ENCODE measurements at places on chromosomes 2 and 18.

GRCh38 chr2:44836174-44836573 is 105.3 kb upstream of the SIX3 start:
- DNase-seq = no peak

- DNase-seq = no peak
These were observed 412.3 kb upstream of the ETAA1 start for GRCh38 chr2:66984864-66985263.

DNA sequence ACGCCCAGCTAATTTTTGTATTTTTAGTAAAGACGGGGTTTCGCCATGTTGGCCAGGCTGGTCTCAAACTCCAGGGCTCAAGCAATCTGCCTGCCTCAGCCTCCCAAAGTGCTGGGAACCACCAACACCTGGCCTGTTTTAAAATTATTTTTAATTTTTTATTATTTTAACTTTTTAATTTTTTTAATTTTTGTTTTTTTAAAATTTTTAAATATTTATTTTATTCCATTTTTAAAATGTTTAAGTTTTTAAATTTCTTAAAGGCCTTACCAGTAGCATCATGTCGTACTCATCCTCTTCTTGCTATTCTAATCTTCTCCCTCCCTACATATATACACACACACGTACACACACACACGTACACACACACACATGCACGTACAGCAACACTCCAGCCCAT is 1.4 kb downstream of the LYG1 start:
- no peak for DNase-seq

- DNase-seq = no peak
These were observed 24.1 kb downstream of the ANXA4 start for GRCh38 chr2:69766014-69766413.

DNA sequence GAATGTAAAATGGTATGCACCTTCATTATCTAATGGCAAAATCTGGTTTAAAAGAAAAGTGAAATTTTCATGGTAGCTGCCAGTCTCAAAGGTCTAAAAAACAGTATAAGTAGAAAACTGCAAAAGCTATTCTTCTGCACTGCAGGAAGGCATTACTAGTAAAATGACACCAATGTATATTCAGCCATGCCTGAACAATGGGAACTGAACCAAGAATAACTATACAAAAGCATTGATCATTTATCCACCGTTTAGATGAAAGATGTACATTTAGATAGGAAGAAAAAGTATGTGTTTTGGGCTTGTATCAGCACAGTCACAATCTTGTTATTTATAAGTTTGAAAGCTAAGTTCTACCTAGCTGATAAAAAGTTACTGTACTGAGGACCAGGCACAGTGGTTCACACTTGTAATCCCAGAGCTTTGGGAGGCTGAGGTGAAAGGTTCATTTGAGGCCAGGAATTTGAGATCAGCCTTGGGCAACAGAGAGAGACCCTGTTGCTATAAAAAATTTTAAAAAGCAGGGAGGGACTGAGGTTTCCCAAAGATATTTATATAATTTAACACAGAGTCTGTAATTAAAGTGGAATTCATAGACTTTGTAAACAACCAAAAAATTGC is 163.1 kb upstream of the WDSUB1 start:
- DNase-seq = no peak

GRCh38 chr2:167335541-167335992 is 447.3 kb downstream of the XIRP2 start:
- DNase-seq = no peak

DNA sequence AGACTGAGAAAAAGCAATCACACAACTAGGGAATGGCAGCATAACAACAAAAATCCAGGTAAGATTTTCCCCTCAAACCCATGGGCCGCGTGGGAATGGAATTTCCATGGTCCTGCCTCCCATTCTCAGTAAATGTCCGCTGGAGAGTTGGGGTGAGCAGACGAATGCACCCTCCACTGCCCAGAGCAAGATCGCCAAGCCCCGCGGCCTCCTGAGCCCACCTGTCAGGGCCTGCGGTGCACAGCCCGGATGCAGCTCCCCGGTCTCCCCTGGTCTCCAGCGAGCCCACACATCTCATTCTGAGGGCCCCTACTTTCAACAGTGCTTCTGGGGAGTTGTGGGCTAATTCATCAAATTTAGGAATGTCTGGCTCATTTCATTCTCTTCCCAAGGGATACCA is 327.4 kb upstream of the HS6ST1 start:
- DNase-seq = no peak

GRCh38 chr18:63255435-63255834 is 64.1 kb downstream of the BCL2 start:
- no peak for DNase-seq

DNA sequence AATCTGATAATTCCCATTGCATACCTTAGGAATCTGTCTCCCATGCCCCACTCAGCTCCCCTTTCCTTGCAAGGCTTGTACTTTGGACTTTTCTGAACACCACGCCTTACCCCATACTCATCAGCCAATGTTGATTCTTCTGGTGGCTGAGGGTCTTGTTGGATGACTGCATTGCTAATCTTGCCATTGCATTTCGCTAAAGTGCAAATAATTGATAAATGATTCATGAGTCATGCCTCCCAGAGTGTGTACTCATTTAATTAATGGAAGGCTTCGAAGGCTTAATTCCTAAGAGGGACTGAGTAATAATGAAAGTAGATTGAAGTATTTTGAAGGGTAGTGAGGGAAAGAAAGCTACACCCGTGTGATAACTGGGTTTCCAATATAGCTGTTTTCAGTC is 28.0 kb upstream of the PPP1R1C start:
- no peak for DNase-seq

DNA sequence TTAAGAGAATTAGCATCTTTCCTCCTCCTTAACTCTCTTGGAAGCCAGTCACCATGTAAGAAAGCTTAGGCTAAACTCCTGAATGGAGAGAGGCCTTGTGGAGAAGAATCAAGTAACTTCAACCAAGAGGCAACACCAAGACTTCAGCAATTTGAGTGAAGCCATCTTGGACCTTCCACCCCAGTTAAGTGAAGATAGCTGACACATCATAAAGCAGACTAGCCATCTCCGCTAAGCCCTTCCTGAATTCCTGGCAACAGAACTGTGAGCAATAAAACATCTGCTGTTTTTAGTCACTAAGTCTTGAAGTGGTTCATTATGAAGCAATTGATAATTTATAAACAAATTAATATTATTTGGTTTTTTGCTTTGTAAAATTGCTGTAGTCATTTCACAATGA is 1.5 kb upstream of the ZNF397 start:
- DNase-seq = no peak
